ENCODE measurements at places on chromosomes 5 and 9. TPM values are rescaled to one million over a fixed set of nuclear protein-coding genes. Genes with fewer than 3 reads are reported as not detected.

- DNase-seq, result no peak
Measured at GRCh38 chr9:135788576-135789300, 86.8 kb downstream of the KCNT1 start.

DNA sequence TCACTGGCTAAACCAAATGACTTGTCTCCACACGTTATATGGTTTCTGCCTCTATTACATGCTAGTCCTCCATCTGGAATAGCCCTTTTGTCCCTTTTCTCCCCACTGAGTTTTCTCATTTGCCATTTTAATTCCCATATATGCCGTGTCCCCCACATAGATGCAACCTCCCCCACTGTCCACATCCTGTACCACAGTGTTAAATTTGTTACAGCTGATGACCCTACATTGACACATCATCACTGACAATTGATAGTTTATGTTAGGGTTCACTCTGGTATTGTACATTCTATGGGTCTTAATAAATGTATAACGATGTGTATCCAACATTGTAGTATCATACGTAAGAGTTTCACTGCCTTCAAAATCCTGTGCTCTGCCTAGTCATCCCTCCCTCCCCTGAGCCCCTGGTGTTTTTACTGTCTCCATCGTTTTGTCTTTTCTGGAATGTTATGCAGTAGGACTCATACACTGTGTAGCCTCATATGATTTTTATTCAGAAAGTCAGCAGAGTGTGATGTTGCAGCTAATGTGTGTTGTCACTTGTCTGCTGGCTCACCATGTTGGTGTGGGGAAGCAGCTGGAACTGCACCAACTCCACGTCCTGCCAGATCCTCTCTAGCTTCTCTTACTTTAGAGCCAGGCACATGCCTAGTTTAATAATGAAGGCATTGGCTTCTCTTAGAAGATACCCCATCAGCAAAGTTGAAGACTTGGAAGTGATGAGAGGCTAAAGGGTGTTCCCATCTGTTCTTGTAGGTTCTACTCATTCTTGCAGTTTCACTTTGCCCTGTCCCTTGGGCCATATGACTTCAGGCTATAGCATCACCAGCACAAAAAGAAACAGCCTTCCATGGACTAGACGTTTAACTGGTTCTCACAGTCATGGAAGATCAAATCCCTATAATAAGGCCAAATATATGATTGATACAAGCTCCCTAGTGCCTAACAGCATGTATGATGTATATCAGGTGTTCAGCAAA lies 30.2 kb downstream of the LRRC70 start:
- DNase-seq, result no peak

TMEM215 gene
- total RNA-seq, result 0.82 TPM

- no peak for DNase-seq
Measured at GRCh38 chr5:176908675-176909368, 9.7 kb upstream of the HK3 start.

DNA sequence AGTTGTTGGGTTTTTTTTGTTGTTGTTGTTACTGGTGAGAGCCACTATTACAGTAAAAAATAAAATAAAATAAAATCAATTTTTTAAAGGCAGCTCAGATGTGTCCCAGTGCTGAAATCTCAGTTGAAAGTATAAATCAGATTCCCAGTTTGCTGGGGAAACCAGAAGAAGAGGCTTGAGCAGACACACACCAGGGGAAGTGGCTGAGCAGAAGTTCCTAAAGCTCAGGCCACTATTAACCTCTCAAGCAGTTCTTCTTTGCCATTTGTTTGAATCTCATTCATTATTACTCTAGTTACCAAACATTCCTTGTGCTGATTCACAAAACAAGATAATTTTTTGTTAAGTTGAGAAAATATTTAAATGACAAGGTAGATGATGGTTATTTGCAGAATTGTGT lies 70.9 kb upstream of the ZSWIM6 start:
- no peak for DNase-seq

TSSK1B gene
- total RNA-seq, result under 0.01 TPM

- no peak for DNase-seq
Measured at GRCh38 chr5:51811883-51812471, 428.7 kb downstream of the ISL1 start.

DNA sequence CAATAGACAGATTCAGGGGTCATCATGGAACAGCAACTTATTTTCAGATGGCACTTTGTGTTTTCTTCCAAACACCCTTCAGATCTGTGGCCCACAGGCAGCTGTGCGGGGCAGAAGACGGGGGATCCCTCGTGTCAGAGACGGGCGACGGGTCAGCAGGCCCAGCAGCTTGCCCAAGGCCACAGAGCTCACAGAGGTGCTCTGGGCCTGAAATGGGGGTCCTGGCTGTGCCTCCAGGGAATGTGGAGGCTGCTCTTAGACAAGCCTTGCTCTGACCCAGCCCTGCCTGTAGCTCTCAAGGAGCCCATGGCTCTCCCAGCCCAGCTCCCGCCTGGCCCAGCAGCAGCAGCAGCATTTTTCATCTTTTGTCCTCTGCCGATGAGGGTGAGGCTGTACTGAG lies 40.9 kb upstream of the SARDH start:
- no peak for DNase-seq

- no peak for DNase-seq
Measured at GRCh38 chr5:146756546-146756945, 122.0 kb downstream of the PPP2R2B start.

ABCA1 gene
- total RNA-seq, result 28.5 TPM

GRCh38 chr5:35194635-35195471 lies 35.4 kb downstream of the PRLR start:
- no peak for DNase-seq

Data from frontal cortex (tissue), 4 donors.